Immature natural killer cell (primary cell): ENCODE measurements at places on chromosomes 4 and X. TPM values are rescaled to one million over a fixed set of nuclear protein-coding genes. Genes with fewer than 3 reads are reported as not detected.

DNA sequence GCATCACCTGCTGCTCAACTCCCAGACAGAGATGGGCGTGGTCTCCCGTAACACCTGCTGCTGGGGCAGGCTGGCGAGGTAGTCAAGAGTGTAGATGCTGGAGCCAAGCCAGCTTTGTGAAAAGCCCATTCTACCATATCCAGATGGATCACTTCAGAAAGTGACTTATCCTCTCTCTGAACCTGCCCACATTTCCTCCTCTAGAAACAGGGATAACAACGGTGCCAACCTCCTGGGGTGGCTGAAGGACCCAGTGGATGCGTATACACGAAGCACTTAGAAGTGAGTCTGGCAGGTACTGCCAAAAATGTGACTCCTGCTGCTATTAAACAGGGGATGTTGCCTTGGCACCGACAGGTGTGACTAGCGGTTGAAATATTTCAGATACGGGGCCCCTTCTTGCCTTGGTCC is 95.8 kb downstream of the SORBS2 start:
- H3K27ac ChIP-seq = no peak overlapping the region
- no peak for DNase-seq
- H3K4me1 ChIP-seq = peaks cover 8% of the 10 kb centered on the region
- H3K27me3 ChIP-seq = no peaks in the 10 kb centered on the region

DNA sequence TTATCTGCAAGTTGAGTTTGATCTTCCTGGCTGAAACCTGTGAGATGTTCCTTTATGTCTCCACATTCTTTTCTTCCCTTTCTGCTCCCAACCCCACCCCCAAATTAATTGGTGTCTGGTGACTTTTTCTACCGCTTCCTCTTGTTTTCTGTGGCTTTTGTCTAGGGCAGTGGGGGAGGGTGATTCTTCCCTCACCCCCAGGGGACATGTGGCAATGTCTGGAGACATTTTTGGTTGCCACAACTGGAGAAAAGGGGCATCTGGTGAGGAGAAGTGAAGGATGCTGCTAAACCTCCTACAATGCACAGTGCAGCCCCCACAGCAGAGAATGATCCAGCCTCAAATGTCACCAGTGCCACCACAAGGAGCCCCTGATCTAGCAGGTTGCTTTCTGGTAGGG is 152.9 kb downstream of the NHS start:
- DNase-seq = no peak
- no peaks in the 10 kb centered on the region for H3K36me3 ChIP-seq
- H3K27me3 ChIP-seq = peaks cover 1% of the 10 kb centered on the region

- no peaks in the 10 kb centered on the region for H3K4me1 ChIP-seq
- H3K27ac ChIP-seq = no peak overlapping the region
- no peak for DNase-seq
- no peaks in the 10 kb centered on the region for H3K36me3 ChIP-seq
These were observed 64.8 kb downstream of the GLRA3 start for GRCh38 chr4:174764105-174764729.

The CENPVL1 gene
- polyA plus RNA-seq = not detected
